ENCODE measurements at places on chromosomes 5 and 9.
A peak's percentile ranks its signal among the peaks of the same experiment; 100 is the strongest.

DNA sequence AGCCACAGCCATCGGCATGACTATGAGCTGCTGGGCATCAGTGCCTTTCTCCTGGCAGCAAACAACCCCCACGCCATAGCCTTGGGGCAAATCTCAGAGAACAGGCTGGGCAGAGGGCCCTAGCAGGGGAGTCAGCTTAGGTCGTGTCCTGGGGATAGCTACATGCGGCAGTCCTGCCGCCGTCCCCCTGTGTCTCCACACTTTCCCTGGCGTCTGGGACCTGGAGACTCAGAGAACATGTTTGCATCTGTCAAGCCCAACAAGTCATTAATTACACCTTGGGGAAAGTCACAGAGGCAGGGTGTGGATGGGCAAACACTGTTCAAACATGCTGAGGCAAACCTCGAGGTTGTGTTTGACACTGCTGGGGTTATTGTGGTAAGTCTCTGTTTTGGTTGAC, 123.6 kb downstream of the C5orf15 start:
- DNase-seq: no peak

DNA sequence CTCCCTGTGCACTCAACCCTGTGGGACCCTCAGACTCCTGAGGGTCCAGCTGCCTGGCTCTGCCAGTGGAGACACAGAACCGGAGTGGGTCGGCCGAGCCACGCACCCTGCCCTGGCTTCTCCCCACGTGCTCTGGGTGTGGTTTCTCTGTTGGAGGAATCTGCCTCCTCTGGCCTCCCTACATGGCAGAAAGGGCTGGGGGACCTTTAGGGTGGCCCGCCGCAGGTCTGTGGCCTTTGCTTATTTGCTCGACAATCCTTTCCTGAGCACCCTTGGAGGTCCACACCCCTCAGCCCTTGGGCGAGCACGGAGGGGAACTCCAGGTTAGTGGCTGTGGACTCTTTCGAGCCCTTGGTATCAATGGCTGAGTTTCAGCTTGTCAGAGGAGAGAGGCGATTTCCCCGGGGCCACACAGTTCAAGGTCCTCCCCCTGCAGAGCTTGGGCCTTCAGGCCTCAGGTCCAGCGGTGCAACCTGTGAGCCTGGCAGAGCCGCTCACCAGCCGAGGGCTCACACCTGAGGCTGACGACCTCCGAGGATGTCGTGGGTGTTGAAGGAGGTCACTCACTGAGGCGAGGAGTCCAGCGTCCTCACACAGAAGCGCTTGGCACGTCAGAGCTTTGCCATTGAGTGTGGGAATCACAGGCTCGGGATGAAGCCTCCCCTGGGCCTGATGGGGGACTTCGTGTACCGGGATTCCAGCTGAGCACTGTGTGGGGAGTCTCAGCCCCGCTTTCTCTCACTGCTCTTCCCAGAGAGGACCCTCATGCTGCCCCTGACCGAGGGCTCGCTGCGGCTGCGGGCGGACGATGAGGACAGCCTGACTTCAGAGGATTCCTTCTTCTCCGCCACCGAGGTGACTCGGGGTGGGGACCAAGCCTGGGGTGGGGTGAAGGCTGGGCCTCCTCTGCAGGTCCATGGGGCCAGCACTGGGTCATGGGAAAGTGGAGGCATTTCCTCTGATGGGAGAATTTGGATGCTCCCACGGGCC, 20.8 kb upstream of the DOLPP1 start:
- DNase-seq: no peak

DNA sequence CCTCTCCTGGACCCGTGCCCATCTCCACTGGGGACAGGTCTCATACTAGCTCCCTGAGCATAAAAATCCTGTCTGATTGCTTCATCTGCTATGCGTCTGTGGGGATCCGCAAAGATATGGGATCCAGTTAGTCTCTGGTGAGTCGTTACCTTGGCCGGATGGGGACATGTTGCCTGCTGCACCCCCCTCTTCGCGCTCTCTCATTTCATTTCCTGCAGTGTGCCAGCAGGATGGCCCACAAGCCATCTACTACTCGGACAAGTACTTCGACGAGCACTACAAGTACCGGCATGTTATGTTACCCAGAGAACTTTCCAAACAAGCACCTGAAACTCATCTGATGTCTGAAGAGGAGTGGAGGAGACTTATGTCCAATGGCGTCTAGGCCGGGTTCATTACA, 17.0 kb upstream of the CEP78 start:
- no peak for DNase-seq

GRCh38 chr5:91378752-91379211, 4.3 kb downstream of the ARRDC3 start:
- DNase-seq: no peak

GRCh38 chr9:4796988-4797853, 4.5 kb downstream of the RCL1 start:
- peak; percentile 1 for DNase-seq

DNA sequence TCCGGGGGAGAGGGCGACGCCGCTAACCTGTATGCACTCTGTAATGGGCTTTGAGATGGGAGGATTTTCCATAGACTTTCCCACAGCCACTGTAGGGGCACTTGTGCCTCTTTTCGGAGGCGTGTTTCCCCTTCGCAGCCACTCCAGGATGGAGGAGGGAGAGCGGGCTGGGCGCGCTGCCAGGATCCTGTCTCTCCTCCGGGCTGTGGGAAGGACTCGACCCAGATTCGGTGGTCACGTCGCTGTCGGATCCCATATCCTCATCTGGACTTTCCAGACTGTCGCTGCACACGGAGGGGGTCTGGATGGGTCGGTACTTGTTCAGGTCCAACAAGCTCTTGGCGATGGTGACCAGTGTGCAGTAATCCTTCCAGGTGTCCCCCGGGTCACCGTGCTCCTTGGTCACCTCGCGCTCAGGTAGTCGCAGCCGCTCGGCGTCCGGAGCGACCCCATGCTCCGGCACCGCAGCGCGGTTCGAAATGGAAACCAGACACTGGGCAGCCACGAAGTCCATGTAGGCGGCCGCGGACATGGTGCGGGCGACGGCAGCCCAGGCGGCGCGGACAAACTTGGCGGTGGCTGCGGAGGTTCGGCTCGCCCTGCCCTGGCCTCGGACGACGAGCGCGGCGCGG, 1.5 kb downstream of the KLF9 start:
- peak; percentile 47 for DNase-seq

DNA sequence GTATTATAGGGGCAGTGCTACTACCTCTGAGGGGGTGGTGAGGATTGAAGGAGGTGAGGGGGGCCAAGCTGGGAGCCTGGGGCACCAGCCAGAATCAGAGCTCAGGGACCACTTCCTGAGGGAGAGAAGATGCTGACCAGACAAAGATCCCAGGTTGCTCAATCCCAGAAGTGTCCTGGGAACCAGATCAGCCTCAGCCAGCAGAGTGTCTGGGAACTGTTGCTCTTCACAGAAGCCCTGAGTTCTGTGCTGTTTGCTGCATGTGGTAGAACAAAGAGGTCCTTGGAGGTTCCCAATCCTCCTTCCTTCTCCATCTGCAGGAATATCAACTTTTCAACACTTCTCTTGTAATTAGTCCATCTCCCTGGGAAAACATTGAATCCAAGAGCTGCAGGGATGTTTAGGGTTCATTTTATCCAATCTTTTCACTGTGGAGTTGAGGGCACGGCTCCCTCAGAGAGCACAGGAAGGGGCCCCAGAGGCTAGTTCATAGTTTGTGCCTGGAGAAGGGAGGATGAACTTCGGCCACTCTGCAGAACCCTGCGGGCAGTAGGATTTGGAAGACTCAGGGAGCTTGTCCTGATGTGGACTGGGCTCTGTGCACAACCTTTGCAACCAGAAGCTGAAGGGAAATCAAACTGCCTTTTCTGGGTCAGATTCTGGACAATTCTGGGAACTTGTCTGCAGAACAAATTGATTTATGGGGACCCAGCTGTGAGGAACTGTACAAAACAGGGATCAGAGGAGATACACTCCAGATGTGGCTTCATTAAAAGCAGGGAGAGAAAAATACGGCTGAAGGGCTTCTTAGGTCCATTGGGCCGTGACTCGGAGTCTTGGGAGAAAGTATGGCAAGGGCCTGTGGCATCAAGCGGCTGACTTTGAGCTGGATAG, 57.1 kb downstream of the GALNT12 start:
- DNase-seq: no peak

DNA sequence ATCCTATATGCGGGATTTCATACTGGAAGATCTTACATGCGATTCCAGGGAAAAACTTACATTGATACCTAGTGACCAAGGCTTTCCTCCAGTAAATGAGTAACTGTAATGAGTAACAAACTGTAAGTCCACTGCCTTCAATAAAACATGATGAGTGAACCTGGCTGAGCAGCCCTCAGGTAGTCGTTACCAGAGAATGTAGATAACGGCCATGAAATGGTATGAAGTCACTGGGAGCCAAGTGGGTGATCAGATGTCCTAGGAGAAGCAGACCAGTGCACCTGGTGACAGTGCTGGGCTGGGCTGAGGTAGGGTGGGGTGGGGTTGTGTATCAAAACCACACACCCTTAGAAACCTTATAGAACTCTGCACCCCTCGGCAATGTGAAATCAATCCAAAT, 203.6 kb downstream of the ALDH1A1 start:
- no peak for DNase-seq

- no peak for DNase-seq
Measured at GRCh38 chr9:708551-709432, 132.7 kb upstream of the DMRT1 start.

GRCh38 chr5:16791036-16791705, 144.9 kb downstream of the MYO10 start:
- DNase-seq: peak; percentile 46

DNA sequence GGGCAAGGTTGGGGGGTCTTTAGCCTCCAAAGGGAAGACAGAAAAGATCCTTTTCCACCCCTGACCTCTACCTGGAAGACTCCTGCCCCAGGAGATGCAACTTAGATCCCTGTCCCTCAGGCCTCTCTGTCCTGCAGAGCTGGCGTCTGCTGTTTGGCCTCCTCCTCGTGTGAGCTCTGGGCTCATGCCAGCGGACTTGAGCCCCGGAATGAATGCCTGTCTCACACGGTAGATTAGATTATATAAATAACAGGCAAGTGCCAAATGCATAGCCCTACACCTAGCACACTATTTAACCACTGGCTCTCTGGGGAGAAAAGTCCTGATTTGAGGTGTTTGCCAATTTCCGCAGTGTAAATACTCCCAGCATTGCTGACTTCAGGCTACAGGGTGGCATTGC, 1.4 kb upstream of the WNK2 start:
- DNase-seq: no peak

- no peak for DNase-seq
Measured at GRCh38 chr9:8863886-8864544, 1064.4 kb upstream of the DMAC1 start.

DNA sequence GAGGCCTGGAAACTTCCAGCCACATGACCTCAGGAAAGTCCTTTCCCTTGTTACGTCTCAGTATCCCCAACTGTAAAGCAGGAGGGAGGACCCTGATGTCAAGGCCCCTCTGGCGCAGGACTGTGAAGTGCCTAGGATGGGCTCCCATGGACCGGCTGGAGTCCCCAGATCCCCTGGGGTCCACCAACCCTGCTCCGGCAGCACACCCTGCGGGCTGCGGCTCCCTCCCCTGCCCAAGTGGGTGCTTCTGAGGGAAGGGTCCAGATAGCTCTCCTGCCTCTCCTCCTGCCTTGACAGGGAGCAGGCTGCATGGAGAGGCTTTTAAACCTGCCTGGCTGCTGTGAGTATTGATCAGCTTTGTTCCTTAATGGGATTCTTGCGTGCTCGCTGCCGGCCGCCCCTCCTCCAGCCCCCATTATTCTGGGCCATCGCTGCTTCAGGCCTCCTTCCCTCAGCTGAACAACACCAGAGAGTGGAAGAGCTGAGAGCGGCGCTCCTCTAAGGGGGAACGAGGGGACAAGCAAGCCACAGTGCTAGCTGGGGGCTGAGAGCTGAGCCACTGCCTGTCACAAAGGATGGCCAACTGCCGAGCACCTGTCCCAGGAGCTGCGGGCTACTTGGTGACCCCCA, 25.6 kb upstream of the NTNG2 start:
- DNase-seq: no peak

DNA sequence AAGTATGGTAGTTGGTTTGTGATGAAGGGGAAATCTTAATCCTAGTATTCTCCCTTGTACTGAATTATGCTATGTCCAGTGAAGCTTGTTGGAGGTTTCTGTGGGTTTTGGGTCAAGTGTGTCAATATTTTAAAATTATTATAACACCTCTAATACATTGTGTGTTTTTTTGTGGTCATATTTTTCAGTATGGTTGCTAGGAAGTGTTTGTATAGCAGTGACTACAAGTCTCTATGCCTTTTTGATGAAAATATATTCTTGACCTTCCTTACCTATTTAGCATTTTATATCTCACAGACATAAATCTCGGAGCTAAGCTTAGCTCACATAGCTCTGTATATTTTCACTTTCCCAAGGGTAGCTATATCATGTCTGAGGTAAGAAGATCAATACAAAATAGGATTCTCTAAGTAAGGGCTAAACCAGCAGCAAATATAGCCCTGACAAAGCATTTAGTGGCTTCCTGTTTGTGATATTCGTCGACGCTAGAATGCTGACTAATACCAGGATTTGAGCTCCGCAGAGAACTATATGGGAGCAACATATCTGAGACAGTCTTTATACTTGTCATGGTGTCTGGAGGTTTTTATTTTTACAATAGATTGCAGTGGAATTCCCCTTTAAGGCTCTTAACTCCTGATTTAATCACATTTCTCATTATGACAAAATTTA, 82.3 kb downstream of the MACIR start:
- DNase-seq: no peak

DNA sequence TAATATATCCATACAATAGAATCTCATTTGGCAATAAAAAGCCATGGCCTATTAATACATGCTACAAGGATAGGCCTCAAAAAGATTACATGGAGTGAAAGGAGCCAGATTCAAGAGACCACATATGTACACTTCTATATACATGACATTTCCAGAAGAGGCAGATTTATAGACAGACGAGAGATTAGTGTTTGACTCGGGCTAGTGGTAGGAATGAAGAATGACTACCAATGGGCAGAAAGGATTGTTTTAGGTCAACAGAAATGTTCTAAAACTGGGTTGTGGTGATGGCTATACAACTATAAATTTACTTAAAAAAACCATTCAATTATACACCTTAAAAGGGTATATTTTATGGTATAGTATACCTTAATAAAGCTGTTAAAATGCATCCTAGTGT, 41.9 kb downstream of the SETX start:
- DNase-seq: no peak

GRCh38 chr9:79946712-79947111, 374.9 kb downstream of the TLE4 start:
- no peak for DNase-seq

- DNase-seq: no peak
Measured at GRCh38 chr5:58262226-58262625, 197.7 kb downstream of the PLK2 start.

DNA sequence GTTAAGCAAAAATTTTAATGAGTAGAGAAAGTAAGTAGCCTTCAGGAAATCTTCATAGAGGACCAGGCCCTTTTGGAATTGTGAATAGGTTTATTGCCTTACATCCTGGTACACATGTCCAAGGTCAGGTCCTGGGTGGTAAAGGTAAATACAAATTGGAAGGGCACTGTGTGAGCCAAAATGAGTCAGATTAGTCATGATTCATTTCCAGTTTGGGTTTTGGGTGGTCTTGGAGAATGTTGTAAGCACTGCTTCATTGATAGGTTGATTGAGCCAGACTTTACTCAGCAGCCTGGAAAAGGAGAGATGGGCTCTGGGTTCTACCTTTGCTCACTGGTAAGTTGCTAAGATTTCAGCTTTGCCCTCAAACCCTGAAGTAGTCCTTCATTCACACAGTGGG, 82.5 kb upstream of the ZNF169 start:
- DNase-seq: no peak
